ENCODE measurements at places on chromosomes 6 and 20.
A peak's percentile ranks its signal among the peaks of the same experiment; 100 is the strongest.

- no peak overlapping the region for H3K4me3 ChIP-seq
- no peaks in the 10 kb centered on the region for H3K27me3 ChIP-seq
- H3K27ac ChIP-seq, result no peak overlapping the region
- no peaks in the 10 kb centered on the region for H3K4me1 ChIP-seq
- no peaks in the 10 kb centered on the region for H3K36me3 ChIP-seq
- no peak for DNase-seq
Observed at GRCh38 chr6:169250660-169251059, 3.0 kb downstream of the THBS2 start.

DNA sequence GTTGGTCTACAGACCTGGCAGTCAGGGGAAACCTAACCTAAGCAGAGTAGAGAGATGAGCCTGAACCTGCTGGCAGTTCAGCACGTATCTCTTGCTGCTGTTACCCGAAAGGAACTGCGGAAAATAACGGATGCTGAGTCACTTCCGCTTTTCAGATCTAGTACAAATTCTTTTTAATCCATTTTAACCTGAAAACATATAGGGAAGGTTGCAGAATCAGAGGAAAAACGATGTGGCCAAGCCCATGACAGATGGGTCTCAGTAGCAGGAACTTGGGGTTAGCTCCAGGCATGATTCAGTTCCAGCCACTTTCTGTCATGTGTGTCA is 351.9 kb upstream of the PRND start:
- no peaks in the 10 kb centered on the region for H3K36me3 ChIP-seq
- H3K4me3 ChIP-seq, result no peak overlapping the region
- H3K4me1 ChIP-seq, result no peaks in the 10 kb centered on the region
- H3K27me3 ChIP-seq, result no peaks in the 10 kb centered on the region
- DNase-seq, result no peak

DNA sequence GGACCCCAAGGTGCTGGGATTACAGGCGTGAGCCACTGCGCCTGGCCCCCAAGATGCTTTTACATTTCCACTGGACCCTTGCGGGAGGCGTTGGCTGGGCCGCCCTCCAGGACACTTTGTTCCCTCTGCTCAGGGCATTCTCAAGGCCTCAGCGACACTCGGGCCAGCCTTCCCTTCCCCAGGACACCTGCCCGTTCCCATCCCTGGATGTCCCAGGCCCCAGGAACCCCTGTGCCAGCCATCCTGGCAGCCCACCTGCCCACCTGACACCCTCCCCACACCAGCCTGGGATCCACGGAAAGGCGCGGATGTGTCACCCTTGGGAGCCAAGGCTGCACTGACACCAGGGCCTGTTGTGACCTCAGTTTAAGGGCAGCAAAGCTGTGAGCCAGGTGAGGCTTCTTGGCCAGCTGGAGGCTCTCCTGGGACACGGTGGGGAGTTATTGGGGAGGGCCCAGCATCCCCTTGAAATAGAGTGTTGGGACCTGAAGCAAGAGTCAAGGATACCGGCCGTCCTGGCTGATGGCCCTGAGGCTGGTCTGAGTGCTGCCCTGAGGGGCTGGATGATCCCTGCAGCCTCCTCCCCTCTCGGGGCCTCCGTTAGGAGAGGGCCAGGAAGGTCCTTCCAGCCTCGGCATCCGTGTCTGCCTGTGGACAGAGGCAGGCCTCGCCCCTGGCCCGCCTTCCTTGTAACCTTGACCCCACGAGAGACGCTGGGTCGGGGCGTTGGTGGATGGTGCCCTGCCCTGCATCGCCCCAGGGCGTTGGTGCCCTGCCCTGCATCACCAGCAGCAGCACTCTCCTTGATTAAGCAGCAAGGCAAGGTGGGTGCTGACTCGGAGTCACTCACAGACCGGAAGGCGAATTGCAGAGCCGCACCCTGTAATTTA is 84.2 kb upstream of the BHLHE23 start:
- no peak overlapping the region for H3K4me3 ChIP-seq
- no peaks in the 10 kb centered on the region for H3K27me3 ChIP-seq
- peak; percentile 15 for DNase-seq
- no peak overlapping the region for H3K27ac ChIP-seq
- H3K4me1 ChIP-seq, result no peaks in the 10 kb centered on the region
- H3K36me3 ChIP-seq, result no peaks in the 10 kb centered on the region

DNA sequence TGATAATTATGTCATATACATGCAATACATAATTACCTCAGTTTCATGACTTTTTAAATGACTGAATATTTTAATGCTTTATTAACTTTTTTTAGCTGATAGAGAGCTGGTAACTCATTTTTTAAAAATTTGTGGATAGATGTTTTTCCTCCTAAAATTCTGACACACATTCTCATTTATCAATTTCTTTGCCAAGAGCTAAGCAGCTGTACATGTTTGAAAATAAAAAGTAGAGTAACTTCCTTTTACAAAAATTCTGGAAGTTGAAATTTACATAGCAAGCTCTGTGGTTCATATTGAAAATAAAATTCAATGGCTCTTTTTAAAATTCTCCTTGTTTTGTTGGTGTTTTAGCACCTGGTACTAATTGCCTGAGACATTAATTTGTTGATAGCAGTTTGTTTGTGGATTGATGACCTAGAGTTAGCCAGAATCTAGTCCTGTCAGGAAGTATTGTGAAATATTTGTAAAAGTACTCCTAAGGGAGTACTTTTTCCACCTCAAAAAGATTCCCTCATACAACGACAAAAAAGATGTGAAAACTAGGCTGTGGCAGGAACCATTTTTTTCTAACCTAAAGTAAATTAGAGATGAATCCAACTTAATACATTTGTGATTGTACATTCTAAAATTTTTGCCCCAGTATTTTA is 621.8 kb downstream of the BCKDHB start:
- H3K36me3 ChIP-seq, result no peaks in the 10 kb centered on the region
- no peak for DNase-seq
- no peaks in the 10 kb centered on the region for H3K27me3 ChIP-seq

GRCh38 chr6:159463119-159463829 is 229.8 kb downstream of the SOD2 start:
- H3K4me3 ChIP-seq, result no peak overlapping the region
- H3K27ac ChIP-seq, result no peak overlapping the region
- DNase-seq, result no peak
- no peaks in the 10 kb centered on the region for H3K4me1 ChIP-seq
- H3K36me3 ChIP-seq, result no peaks in the 10 kb centered on the region

DNA sequence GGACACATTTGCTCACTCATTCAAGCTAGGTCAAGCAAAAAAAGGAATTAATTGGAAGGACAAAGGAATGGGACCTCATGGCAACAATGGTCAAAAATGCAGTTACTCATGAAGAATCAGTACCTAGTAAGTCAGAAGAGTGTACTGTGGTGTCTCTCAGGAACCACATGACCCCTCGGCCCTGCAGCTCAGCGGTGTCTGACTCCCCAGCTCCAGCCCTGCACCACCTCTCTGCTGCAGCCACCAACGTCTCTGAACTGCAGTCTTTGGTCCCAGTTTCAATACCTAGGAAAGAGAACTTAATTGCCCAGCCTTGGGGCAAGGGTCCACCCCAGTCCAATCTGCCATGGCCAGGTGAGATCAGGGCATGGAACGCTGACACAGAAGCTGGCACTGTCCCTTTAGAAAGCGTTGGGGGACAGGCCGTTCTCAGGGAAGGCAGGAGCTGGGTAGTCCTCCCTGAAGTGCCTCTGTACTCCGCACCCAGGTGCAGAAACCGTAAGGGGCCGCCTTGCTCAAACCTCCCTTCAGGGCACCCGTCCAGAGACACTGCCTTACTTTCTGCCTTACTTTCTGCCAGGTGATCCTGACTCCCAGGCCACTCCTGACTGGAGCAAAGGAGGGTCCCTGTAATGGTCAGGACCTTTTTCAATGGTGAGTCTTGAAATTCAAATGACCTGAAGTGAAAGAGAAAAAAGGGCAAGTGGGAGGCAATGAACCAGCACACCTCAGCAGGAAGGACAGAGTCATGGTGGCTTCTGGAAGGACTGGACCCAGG is 13.2 kb upstream of the NELFCD start:
- H3K4me1 ChIP-seq, result no peaks in the 10 kb centered on the region
- H3K27me3 ChIP-seq, result no peaks in the 10 kb centered on the region
- no peak for DNase-seq
- no peaks in the 10 kb centered on the region for H3K36me3 ChIP-seq
- H3K27ac ChIP-seq, result no peak overlapping the region

GRCh38 chr6:113856625-113857555 is at the start of gene MARCKS:
TSS of gene MARCKS (plus strand) at chr6:113857345. CDS start at chr6:113857746, 401 bp downstream.
- DNase-seq, result peak; percentile 66
- H3K27me3 ChIP-seq, result peaks cover 5% of the 10 kb centered on the region
- peak within 1 kb of the TSS; percentile 68 for H3K4me3 ChIP-seq
- no peaks in the 10 kb centered on the region for H3K36me3 ChIP-seq
- H3K27ac ChIP-seq, result peak within 1 kb of the TSS; percentile 90

DNA sequence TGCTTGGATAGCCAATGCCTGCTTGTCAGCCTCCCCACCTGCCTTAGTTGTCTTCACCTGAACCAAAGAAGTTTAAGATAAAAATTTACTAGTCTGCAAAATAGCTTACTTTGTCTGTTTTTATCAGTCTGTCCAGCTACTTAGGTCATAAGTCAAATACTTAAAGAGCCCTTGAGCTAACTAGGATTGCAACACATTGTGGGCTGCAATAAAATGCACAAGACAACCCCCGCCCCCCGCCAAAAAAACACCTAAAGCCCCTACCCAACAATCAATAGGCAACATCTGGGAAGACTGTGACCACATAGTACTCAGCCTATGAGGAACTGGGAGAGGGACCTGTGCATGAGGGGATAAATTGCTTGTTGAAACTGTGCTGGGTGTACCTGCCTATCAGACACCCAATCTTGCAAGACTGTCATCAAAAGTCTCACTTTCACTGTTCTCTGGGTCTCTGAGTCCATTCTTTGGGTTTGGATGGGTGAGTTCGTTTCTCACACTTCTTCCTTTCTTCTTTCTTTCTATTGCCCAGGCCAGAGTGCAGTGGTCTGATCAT is 27.3 kb upstream of the ABCC10 start:
- H3K27ac ChIP-seq, result no peak overlapping the region
- DNase-seq, result no peak
- no peaks in the 10 kb centered on the region for H3K36me3 ChIP-seq
- no peaks in the 10 kb centered on the region for H3K4me1 ChIP-seq
- no peak overlapping the region for H3K4me3 ChIP-seq

DNA sequence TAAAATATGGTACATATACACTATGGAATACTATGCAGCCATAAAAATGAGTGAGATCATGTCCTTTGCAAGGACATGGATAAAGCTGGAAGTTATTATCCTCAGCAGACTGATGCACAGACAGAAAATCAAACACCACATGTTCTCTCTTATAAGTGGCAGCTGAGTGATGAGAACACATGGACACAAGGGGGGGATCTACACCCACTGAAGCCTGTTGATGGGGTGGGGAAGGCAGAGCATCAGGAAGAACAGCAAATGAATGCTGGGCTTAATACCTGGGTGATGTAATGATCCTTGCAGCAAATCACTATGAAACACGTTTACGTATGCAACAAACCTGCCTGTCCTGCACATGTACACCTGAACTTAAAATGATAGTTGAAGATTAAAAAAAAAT is 71.3 kb downstream of the MANEA start:
- no peaks in the 10 kb centered on the region for H3K27me3 ChIP-seq
- no peaks in the 10 kb centered on the region for H3K36me3 ChIP-seq
- H3K27ac ChIP-seq, result no peak overlapping the region
- H3K4me1 ChIP-seq, result no peaks in the 10 kb centered on the region
- DNase-seq, result no peak

GRCh38 chr6:64727075-64727474 is 980.0 kb downstream of the EYS start:
- H3K36me3 ChIP-seq, result no peaks in the 10 kb centered on the region
- no peaks in the 10 kb centered on the region for H3K27me3 ChIP-seq
- H3K4me1 ChIP-seq, result no peaks in the 10 kb centered on the region

- H3K4me3 ChIP-seq, result no peak overlapping the region
- no peak overlapping the region for H3K27ac ChIP-seq
- no peak for DNase-seq
Observed at GRCh38 chr6:117795234-117795633, 111.8 kb upstream of the SLC35F1 start.

DNA sequence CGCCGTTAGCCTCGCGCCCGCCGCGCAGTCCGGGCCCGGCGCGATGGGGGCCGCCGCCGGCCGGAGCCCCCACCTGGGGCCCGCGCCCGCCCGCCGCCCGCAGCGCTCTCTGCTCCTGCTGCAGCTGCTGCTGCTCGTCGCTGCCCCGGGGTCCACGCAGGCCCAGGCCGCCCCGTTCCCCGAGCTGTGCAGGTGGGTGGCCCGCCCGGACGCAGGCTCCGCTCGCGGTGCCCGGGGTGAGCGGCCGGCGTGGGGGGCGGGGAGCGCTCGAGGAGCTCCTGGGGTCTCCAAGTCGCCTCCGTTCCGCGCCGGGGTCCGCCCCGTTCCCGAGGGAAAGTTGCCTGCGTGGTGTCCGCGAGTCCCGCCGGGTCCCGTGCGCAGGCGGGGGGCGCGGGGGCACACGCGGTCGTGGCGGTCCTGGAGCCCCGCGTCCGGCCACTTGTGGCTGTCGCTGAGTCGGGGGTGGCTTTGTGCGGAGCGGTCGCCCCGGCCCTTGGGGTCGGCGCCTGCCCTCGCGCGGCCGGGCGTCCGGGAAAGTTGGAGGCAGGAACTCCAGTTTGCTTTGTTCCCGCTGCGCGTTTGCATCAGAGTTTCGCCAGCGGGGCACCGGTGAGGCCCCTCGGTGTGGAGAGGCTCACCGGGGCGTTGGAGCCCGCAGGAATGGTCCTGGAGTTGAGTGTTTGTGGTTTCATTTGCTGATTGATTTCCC is 476 bp downstream of the IGF2R start:
- peak overlapping the region; percentile 91 for H3K27ac ChIP-seq
- H3K4me1 ChIP-seq, result peaks cover 9% of the 10 kb centered on the region

GRCh38 chr6:17984812-17985670 is 2.4 kb downstream of the KIF13A start:
- no peaks in the 10 kb centered on the region for H3K4me1 ChIP-seq
- DNase-seq, result no peak
- no peaks in the 10 kb centered on the region for H3K27me3 ChIP-seq
- H3K27ac ChIP-seq, result peak overlapping the region; percentile 16
- no peaks in the 10 kb centered on the region for H3K36me3 ChIP-seq

DNA sequence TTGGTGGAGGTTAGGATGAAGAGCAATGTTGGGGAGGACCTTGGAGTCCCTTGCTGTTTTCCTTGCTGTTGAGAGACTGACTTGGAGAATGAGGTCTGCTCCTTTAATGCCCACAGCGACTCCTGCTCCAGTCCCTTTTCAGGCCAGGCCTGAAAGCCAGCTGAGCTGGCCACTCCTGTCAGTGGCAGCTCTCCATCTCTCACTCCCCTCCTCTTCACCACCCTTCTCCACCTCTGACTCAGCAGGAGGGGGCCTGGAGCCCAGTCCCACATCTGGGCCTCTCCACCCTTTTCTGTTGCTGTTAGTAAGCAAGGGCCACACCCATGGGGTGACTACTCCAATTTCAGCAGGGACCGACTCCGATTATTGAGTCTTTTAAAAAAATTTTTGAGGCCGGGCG is 2.2 kb downstream of the SNX21 start:
- H3K4me1 ChIP-seq, result no peaks in the 10 kb centered on the region
- DNase-seq, result no peak
- no peak overlapping the region for H3K27ac ChIP-seq
- H3K4me3 ChIP-seq, result no peak overlapping the region
- H3K36me3 ChIP-seq, result no peaks in the 10 kb centered on the region

DNA sequence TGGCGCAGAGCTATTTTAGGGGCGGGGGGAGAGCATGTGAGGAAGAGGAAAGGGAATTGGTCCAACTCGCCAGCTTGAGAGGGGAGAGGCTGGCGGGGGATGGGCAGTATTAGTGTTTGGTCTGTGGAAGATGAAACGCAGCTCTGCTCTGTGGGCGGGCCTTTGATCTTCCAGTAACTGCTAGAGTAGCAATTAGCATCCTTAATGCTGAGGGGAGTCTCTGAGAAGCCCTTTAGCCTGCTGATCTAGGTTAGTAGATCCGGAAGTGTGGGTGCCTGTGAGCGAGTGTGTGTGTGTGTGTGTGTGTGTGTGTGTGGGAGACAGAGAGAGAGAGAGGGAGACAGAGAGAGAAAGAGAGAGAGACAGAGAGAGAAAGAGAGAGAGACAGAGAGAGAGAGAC is 117.2 kb upstream of the BACH2 start:
- H3K4me3 ChIP-seq, result no peak overlapping the region
- DNase-seq, result no peak

Measured in right lobe of liver (tissue), 6 donors.